Eye (tissue), 1 donor: ENCODE measurements at places on chromosomes 3 and 15.
A peak's percentile ranks its signal among the peaks of the same experiment; 100 is the strongest.

DNA sequence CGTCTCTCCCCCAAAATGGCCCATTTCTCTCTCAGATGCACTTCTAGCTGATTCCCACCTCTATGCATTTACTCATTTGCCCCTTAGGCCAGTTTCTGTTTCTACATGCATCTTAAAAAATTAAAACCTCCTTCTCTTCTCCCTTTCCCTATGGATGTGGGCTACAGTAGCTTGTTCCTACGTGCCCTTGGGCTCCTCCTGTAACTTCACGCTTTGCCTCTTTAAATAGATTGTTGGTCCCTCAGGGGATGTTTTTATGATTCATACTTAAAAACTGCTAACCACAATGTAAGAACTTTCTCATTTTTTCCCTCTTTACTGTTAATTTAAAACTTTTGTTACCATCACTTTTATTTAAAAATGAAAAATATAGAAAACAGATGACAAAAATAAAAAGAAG lies 185.6 kb upstream of the MRPL3 start:
- no peak for DNase-seq

DNA sequence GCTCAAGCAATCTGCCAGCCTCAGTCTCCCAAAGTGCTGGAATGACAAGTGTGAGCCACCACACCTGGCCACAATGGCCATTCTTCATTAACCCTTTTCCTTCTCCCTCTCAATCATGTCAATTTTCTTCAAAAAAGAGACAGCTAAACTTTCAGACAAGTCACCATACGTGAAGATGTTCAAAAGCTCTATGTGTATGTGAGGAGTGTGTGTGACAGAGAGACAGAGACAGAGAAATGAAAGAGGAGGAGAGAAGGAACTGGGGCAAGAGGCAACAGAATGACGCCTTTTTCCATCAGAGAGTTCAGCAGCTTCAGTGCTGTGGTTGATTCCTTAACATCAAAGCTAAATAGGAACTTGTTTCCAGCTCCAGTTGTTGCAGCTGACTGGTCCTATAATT lies 27.4 kb downstream of the OSBPL10 start:
- DNase-seq = no peak

DNA sequence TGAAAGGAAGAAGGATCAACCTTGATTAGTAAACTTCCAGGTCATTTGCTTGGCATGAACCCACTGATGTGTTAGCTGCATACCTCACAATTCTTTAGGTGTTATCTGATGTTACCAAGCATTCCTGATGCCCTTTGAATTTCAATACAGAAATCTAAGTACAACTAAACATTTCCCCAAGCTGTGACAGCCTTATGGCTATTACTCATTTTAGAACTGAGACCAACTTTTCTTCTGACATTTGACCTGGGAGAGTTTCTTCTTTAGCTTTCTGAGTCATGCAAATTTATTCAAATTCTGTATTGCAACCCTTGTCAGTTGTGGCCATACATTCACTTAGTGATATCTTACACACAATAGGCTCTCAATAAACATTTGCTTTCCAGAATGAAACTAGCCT lies 124.3 kb downstream of the TIGIT start:
- DNase-seq = no peak

- DNase-seq = no peak
Measured at GRCh38 chr3:194475978-194476377, 10.8 kb downstream of the ATP13A3 start.

DNA sequence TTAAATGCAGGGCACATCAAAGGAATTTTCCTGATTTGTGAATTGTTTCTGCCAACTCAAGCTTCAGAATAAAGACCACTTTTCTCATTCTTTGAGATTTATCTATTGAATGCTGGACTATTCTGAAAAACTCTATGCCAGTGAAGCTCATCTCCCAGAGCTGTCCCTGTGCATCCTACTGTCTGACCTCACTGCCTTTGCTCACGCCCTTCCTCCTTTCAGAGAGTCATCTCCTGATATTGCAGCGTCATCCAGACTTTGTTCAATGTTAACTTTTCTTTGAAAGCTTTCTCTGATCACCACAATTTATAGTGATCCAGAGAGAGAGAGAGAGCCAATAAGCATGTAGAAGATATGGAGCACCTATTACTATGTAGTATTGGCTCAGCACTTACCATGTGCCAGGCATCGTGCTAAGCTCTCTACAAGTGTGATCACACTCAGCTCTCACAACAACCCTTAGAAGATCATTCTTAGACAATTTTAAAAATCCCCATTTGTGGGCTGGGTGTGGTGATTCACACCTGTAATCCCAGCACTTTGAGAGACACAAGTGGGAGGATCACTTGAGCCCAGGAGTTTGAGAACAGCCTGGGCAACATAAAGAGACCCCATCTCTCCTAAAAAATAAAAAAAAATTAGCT lies 30.2 kb upstream of the TLE3 start:
- no peak for DNase-seq

- no peak for DNase-seq
Measured at GRCh38 chr15:59657635-59658125, 365 bp upstream of the GTF2A2 start.

DNA sequence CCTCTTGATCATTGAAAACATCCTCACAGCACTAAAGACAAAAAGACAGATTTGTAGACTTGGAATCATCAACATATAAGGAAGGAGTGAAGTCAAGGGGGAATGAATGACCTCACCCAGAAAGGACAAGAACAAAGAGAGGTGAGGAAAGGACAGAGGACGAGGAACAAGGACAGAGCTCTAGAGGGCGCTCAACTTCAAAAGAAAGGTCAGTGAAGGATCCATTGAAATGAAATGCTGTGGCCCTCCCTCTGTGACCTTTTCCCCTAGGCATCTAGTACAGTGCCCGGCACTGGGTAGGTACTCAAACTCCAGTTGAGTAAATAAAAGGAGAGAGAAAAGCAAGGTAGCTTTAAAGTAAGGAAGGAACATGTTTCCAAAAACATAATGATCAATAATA lies 2.6 kb downstream of the ATP8B4 start:
- DNase-seq = no peak

GRCh38 chr15:81225161-81225671 lies 28.5 kb downstream of the IL16 start:
- DNase-seq = no peak

DNA sequence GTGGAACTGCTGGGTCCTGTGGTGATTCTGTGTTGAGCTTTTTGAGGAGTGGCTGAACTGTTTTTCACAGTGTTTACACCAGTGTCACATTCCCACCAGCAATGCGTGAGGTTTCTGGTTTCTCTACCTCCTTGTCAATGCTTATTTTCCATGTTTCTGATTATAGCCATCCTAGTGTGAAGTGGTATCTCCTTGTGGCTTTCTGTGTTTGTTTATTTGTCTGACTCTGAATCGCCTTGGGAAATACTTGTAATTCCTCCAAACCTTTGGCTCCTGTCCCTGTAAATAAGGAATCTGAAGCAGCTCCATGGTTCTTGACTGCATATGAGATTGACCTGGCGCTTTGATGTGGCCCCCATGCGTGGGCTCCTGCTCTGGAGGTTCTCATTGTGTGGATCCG lies 20.6 kb downstream of the FAN1 start:
- DNase-seq = no peak

- no peak for DNase-seq
Measured at GRCh38 chr15:69132977-69133861, 27.2 kb upstream of the GLCE start.

- DNase-seq = no peak
Measured at GRCh38 chr3:34020170-34020569, 221.7 kb downstream of the PDCD6IP start.

DNA sequence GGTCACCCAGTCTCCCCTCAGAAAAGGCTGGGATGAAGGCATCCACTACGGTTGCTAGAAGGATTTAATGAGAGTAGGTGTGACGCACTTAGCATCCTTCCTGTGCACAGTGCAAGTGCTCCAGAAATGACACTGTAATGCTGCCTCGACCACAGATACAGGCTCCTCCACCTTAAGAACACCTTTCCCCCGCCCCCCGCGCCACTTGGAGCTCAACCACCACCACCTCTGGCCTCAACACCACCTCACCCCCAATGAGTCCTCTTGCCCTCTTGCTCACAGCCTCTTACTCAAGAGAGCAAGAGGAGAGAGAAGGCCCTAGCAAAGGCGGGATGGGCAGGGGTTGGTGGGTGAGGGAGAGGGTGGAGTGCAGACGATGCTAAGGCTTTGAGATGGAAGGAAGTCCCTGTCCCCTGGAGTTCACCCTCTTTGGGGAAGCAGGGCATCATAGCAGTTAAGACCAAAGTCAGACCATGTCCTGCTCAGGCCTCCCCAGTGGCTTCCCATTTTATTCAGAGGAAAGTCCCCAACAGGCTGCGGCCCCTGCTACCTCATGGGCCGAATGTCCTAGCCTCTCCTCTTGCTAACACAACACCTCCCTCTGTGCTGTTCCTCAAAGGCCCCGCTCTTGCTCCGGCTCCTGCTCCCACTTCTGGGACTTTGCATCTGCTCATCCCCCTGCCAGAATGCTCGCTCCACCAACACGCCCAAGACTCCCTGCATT lies 8.3 kb downstream of the STARD5 start:
- DNase-seq = no peak

DNA sequence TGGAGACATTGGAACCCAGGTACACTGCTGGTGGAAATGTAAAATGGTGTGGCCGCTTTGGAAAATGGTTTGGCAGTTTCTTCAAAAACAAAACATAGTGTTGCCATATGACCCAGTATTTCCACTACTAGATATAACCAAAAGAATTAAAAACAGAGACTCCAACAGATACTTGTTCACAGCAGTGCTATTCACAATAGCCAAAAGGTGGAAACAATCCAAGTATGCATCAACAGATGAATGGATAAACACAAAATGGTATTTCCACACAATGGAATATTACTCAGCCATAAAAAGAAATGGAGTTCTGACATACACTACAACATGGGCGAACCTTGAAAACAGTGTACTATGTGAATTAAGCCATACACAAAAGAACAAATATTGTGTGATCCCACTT lies 59.4 kb upstream of the TIMP4 start:
- DNase-seq = no peak

DNA sequence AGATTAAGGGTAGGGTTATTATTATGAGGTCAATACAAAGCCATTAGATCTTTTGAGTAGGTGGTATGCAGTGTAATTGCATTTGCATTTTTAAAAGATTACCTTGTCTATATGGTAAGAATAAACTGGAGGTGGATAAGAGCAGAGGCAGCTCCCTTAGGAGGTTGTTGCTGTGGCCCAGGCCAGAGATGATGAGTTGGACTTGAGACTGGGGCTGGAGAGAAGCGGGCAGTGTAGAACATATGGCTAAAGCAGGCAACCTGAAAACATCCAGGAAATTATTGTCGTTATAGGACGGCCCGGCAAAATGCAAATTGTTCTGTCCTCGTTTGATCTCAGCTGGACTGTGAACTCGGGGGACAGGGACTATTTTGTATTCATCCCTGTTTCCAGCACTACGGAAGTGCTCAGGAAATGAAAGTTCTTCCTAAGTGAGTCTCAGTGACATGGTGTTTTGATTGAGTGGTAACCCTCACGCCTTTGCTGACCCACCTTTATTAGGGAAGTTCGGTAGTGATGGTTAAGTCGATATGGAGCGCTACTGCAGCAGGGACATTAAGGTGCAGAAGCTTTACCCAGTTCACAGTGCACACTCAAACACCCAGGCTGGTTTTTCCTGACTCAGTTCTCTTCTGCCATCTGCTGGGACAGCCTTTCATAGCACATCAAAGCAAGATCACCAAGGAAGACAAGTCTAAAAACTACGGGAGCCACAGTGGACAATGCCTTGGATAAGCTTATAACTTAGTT lies 27.2 kb upstream of the VPS33B start:
- DNase-seq = peak; percentile 89

DNA sequence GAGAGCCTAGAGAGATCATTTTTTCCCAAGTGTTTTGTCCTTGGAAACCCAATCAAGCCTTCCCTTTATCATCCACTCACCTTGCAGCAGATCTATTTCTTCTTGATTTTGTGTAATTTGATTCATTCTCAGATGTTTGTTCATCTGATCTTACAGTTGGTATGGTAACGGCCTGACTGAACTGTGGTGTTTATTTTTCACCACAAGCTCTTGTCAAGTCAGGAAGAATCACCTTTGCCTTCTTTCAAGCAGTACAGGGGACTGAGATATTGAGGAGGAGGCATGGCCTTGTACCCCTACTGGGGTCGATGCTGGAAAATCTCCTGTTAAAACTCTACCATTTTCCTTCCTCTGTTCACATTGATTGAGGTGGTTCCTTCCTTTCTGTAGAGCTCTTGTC lies 361.4 kb upstream of the CFAP20DC start:
- DNase-seq = no peak

DNA sequence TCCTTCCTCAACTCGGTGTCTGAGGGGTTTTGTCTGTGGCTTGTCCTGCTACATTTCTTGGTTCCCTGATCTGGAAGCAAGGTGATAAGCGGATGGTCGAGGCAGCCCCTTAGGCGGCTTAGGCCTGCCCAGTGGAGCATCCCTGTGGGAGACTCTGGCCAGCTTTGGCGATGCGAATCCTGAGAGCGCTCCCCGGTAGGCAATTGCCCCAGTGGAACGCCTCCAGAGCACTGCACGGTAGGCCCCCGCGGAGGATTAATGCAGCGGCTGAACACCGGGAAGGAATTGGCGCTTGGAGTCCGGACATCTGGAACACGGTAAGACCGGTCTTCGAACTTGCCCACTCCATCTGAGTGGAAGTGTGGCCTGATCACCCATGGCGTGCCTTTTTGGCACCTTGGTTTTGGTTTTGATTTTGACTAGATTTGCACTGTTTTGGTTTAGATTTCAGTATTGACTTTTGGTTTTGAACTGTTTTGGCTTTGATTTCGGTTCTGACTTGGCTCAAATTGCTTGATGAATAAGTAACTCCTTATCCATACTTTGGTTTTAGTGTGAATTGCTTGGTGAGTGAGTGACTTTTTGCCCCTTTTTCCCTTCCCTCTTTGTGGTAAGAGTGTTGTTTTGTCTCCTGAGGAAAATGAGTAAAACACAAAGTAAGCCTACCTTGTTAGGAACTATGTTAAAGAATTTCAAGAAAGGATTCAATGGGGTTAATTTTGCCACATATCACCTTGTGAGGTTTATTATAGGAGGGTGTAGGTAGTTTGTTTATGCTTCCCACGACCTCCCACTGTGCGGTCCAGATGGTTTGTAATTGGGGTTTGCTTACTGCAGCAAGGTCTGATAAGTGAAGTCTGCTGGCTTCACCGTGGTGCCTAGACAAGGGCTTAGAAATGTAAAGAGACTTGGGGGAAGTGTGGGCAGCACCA lies 27.1 kb upstream of the GPR156 start:
- DNase-seq = no peak

DNA sequence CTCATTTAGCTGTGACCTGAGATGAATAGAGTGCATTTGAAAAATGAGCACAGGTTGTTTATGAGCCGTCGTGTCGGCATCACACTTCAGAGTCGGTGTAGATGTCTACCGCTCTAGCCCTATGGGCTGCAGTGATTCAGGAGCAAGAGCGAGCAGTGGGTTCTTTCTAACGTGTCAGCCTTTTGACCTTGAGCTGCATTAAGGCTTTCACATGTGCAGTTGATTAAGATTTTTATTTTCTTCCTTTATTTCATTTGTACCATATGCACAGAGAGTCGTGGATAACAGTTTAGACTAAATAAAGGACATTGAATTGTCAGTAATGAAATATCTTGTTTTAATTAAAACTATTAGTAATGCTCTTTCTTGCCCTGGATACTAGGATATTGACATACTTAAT lies 368.2 kb downstream of the PTPRG start:
- DNase-seq = no peak

- no peak for DNase-seq
Measured at GRCh38 chr15:40468898-40469331, 1.9 kb upstream of the CHST14 start.
